MG63 (cell line): ENCODE measurements at places on chromosomes 5 and 9.

DNA sequence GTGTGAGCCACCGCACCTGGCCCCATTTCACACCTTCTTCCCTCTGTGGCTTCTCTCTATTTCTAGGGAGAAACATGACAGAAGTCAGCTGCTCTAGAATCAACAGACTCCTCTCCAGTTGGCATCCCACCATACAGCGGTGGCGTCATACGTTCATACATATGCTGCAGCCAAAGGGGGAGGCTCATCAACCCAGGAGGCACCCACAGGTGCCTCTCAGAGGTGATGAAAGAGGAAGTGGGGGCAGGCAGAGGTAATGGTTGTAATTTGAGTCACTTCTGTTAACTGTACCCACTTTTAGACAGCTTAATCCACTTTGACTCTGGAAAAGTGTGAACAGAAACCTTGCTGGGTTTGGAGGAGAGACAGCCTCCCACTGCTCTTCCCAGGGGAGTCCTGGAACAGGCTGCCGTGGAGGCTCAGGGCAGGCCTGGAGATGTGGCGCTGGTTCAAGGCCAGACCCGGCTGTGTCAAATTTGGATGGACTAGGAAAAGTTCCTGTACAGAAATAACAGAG lies 47.3 kb upstream of the SUB1 start:
- no peak for DNase-seq

DNA sequence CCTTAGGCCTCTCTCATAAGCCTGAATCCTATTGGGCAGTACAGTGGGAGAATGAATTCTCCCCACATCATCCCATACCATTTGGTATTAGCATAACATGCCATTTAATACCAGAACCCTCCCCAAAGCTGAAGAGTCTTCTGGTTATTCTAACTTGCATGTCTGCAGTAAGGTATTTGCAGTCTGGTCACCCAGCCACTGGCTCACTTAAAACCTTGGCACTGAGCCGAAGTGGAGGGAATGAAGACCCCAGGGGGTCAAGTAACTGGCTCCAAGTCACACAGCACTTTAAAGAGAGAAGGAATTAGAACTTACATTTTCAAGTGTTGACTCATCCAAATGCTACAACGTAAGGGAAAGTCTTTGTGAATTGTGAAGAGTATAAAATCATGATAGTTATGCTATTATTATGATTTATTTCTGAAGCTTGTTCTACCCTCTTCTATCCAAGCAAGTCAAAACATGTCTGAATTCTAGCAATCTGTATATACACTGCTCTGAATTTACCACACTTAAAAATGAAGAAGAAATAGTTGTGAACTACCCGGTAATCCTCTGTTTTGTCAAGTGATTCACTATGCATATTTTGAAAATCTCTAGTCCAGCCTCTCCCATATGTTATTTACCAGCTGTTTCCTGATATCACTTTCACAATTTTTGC lies 28.5 kb downstream of the GLRA1 start:
- peak; percentile 88 for DNase-seq

- no peak for DNase-seq
Observed at GRCh38 chr9:120555839-120556238, 24.1 kb downstream of the CDK5RAP2 start.

- DNase-seq, result no peak
Observed at GRCh38 chr9:123686829-123687192, 243.1 kb downstream of the DENND1A start.

DNA sequence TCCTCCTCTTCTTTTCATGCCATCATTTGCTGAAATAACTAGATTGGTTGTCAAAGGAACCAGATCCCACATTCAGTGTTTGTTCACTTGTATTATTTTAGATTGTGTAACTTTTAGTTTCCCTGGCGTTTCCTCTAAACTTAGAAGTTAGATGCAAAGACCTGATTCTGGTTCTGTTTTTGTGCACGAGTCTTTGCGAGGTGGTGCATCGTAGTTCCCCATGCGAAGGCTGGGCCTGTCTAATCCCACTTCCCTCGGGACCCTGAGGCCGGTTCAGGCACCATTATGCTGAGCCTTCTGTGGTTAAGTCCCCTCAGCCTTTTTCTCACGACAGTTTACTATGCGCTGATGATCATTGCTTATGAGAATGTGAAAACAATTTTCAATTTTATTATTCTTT lies 219.1 kb upstream of the OTULINL start:
- no peak for DNase-seq

- DNase-seq, result no peak
Observed at GRCh38 chr5:147673266-147673665, 109.3 kb downstream of the JAKMIP2 start.

DNA sequence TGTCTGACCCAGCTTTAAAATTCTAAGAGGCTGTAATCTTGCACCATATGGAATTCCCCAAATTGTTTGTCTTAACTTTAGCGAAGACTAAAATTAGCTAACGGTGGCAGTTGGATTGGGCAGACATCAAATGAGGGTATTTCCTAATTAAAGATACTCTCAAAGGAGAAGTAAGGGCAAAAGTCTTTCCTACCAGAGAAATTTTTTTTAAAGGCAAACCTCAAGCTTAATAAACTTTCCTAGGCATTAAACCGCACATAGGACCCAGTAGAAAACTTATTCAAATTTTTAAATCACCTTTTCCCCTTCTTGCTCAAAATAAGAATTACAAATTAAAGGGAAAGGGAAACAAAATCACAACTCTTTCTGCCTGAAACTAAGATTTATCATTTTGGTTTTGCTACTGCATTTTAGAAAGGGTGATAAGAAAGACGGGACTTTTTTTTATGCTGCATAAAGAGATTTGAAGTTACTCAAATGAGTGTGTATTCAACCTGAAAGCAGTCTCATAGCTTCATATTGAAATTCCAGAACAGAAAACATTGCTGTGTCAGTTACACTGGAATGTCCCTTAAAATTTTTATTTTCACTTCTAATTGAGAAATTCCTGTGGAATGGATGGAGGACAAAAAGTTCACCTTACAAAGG lies 189.1 kb upstream of the PTGER4 start:
- no peak for DNase-seq

DNA sequence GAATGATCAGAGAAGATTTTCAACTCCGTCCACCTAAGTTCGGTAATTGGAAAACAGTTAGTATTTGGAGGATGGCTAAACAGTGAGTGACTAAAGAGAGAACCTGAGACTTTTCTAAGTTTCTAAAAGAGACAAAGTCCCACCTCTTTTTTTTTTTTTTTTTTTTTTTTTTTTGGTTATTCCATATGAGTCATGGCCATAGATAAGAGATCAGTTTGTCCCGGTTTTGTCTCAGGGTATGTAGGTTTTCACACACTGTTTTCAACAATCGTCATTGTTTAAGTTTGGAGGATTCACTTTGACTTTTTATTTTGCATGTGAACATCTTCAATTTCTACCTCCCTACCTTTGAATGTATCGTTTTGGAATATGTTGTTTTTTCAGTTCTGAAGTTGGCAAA lies 85.9 kb downstream of the NTRK2 start:
- DNase-seq, result no peak

GRCh38 chr9:84151640-84152039 lies 171.0 kb downstream of the RMI1 start:
- no peak for DNase-seq

DNA sequence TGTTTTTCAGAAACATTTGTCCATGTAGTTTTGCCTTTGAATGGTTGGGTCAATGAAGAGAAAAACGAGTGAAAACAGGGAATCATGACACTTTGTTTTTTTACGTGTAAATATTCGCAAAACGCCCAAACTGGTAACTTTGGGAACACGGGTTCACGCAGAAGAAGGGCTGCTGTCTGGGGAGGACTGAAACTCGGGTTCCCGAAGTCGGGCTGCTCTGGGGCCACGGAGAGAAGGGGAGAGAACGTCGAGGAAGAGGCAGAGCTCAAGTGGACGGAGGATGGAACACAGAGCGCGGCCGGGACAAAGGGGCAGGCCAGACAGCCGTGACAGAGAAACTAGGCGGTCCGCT lies 478 bp upstream of the SETD9 start:
- DNase-seq, result no peak

DNA sequence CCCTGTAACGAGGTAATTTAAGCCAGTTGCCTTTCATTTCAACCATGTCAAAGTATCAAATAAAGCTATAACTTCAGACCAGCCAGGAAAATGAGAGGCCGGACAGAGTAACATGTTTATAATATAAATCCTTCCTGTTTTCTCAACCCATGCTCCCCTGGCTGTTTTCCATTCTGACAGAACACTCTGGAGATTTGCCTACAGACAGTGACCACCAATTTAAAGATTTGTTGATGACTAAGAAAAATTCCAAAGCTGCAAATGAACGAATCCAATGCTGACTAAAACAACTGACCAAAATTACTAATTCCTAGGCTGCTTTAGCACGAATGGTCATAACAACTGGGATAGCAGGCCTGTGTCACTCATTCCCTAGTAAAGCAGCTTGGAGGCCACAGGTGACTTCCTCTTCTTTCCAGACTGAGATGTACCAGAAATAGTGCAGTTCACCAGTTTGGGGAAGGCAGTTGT lies 141.4 kb downstream of the AOPEP start:
- peak; percentile 85 for DNase-seq

DNA sequence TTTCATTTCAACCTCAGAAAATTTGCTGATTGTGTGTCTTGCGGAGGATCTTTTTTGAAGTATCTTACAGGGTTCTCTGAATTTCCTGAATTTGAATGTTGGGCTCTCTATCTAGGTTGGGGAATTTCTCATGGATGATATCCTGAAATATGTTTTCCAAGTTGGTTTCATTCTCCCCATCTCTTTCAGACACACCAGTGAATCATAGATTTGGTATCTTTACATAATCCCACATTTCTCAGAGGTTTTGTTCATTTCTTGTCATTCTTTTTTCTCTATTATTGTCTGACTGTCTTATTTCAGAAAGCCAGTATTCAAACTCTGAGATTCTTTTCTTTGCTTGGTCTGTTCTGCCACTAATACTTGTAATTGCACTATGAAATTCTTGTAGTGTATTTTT lies 456.9 kb downstream of the PRELID2 start:
- no peak for DNase-seq

DNA sequence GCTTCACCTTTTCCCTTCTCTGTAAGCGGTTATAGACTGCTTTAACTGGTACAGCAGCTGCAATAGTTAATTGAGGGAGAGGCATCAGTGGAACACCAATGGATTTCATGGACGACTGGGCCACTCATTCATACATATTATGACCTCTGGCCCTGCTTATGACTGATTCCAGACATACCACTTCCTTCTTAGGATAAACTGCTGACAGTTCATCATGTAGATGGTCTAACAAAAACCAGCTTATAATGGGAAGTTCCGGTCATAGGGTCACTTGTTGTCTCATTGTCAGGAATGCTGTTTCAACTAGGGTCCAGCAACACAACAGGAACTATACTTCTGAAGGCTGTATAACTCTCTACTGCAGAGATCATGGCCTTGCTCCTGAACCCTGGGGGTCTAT lies 265.2 kb upstream of the RASA1 start:
- DNase-seq, result no peak

DNA sequence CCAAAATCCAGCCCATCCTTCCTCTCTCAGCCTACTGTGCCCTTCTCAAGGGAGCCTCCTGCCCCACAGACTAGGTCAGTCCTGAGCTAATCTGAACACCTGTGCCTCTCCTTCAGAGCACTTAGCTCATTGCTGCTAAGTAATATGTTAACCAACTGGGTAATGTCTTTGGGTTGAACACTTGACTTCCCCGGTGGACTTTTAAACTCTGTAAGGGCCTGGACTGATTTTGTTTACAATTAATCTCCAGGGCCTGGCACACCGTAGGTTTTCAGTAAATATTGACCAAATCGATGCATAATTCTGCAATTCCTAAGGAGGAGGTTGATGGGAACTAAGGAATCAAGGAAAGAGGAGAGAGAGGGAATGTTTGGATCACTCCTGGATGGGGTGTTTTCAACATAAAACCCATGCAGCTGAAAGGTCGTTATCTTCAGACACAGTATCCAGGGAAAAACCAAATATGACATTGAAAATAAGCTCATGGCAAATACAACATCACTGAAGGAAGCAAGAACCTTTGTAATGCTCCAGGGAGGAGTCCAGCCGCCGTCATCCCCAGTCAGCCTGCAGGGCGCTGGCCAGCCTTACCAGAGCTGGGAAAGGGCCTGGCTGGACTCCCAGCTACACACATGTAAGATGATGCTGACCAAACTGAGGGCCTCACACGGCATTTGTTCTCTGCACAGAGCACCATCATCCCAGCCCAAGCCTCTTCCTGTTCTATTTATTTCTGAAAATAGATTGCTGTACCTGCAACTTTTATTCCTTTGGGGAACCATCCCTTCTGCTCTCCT lies 166.3 kb downstream of the C5orf15 start:
- DNase-seq, result peak; percentile 75

GRCh38 chr5:54758038-54758437 lies 227.4 kb downstream of the ESM1 start:
- DNase-seq, result no peak
